Activated CD4-positive, alpha-beta T cell treated with anti-CD3 and anti-CD28 coated beads, Interleukin-10, Interleukin-2, amounts not matched to agents 100 ng/mL and 50 ng/mL, durations not matched to agents 16 hours and 8 hours (primary cell): ENCODE measurements at places on chromosomes 7 and 10.

DNA sequence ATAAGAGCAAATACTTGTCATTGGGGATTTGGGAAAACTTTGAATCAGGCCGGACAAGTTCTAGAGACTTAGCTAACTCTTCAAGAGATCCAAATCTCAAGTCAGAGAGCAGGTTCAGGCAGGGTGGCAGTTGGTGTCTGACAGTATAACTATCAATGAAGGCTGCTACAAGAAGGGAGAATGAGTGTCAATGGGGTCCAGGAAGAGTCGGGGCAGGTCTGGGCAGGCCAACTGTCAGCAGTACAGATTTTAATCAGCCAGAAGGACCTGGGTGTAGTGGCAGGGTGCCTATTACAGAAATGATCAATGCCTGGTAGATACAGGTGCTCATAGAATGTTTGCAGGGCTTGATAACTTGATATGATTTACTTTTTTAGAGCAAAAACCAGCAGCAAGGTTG lies 751.1 kb downstream of the GRM8 start:
- no peak for DNase-seq

GRCh38 chr10:70889291-70889690 lies 926 bp upstream of the PCBD1 start:
- DNase-seq, result no peak

DNA sequence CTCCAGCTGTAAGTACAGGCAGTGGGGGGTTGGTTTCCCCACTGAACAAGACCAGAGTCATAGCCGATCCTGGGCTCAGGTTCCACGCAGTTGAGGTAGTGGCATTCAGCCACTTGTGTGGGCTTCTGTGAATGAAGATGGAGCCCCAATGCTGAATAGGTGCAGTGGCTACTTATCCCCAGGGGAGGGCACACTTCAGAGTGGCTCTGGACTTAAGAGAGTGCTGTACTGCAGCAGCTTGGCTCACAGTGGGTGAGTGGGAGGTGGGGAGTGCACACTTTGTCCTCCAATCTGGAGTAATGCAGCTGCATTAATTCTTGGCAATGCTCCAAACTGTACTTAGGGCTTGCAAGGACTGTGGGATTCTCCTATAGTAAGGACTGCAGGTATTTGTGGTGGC lies 81.9 kb downstream of the BUB3 start:
- no peak for DNase-seq

DNA sequence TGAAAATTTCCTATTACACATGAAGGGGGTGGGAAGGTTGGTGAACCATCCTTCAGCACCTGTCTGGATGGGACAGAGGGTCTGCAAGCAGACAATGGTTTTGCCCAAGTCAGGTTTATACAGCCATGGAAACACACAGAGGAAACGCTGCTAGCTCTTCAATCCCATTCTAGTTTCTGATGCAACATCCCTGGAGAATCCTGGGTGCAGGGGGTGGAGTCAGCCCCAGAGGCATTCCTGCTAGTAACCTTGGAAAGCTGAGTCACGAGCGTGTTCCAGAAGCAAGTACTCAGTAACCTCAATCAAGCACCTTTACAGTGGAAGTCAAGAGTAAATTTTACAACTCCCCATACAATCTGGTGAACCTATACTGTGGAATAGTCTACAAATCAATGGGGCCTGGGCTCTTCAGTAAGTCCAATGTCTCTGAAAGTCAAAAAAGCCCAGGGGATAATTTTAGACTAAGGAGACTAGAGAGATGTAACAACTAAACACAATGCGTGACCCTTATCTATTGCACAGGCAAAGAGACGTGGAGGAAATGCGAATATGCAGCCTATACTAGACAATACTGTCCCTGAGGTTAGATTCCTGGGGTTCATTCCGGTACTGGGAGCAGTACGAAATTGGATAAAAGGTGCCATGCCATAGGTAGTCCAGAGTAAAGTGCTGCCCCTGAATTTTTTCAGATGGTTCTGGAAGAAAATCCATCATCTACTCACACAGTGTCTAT lies 95.4 kb downstream of the ZRANB1 start:
- DNase-seq, result no peak

DNA sequence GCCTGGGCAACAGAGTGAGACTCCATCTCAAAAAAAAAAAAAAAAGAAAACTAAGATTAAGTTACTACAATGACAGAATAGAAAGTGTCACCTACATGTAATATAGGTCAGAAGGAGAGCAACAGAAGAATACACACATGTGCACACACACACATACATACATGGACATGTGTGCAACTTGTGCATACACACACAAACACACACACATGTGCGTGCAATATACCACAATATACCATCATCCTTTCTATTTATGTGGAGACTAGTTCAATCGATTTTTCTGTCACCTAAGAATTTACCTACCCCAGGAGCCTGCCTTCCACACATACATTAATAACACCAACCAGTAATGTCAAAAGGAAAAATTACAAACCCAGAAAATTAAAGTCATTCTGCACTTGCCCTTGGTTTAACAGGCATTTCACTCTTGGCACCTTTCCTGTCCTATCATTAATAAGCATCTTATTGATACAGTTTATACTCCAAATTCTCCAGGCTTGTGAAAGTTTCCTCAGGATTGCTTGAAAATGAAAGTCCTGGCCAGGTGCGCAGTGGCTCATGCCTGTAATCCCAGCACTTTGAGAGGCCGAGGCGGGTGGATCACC lies 2.5 kb downstream of the PNLIPRP1 start:
- no peak for DNase-seq

DNA sequence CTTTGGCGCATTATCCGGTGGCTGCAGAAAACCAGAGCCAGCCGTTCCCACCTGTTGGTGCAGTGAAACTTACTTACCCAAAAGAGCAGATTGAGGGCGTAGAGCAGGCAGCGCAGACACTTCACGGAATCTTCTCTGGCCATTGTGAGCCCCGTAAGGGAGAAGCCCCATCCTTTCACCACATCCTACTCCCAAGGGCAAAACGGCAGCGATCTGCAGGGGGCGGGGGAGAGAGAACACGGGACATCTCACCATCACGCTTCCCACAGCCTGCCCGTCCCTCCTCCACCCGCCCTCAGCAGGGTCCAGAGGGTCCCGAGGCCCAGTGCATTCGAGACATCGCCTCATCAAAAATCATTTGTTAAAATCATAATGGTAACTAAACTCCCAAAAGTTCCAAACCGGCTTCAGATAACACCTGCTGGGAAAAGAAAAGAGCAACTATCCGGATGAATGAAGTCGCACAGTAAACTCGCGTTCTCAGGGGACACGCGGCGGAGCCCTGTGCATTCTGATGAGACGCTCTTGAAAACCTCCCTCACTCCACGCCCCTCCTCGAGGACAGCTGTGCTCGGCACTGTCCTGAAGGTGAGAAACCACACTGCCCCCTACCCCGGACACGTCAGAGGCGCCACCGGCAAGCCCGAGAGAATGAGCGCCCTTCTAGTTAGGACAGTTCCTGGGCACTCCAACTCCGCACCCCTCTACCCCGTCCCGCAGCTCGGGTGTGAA lies 1.2 kb downstream of the TSPAN12 start:
- peak; percentile 11 for DNase-seq

DNA sequence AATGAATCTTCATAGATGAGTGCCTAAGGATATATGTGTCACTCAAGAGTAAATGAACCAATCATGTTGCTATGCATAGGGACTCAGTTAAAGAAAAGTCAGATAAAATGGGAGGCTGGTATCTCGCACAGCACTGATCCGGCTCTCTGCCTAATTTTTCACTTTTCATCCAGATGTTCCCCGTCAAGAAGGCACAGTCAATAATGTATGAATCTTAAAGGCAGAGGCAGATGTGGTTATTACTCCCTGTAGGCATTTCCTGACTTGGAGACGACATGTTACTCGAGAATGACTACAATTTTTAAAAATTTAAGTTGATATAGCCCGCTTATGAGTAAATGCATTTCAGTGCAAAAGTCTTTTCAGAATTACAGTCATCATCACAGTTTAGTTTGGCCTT lies 113.6 kb downstream of the TBXAS1 start:
- no peak for DNase-seq

GRCh38 chr10:77190291-77190690 lies 447.3 kb downstream of the KCNMA1 start:
- DNase-seq, result no peak

GRCh38 chr7:31488562-31489203 lies 25.2 kb upstream of the ITPRID1 start:
- peak; percentile 74 for DNase-seq

DNA sequence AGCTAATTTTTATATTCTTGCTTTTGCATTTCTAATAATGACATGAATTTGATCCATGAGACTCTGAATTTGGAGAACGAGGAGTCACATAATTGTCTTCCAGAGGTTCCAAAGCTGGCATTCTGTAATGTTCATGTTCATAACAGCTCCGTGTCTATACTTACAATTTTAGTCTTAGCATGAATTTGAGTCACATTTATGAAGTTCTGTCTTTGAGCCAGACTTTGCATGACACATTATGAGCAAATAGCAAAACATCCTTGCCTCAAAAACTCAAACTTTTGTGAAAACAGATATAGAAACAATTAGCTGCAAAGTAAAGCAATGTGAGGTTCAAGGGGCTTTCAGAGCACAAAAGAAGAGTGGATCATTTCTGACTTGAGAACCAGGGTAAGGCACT lies 44.5 kb upstream of the CAV2 start:
- DNase-seq, result no peak

- no peak for DNase-seq
Measured at GRCh38 chr10:106467506-106467905, 697.0 kb downstream of the SORCS1 start.

- DNase-seq, result no peak
Measured at GRCh38 chr10:36248304-36248981, 606.3 kb upstream of the FZD8 start.

- no peak for DNase-seq
Measured at GRCh38 chr7:156191090-156191489, 378.8 kb upstream of the SHH start.

DNA sequence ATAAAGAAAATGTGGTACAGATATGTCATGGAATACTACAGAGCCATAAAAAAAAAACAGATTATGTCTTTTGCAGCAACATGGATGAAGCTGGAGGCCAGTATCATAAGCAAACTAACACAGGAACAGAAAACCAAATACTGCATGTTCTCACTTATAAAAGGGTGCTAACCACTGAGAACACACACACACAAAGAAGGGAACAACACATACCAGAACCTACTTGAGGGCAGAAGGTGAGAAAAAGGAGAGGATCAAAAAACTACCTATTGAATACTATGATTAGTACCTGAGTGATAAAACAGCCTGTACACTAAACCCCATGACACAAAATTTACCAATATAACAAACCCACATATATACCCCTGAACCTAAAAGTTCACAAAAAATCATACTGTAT lies 144.6 kb downstream of the TPK1 start:
- DNase-seq, result no peak

GRCh38 chr10:35711615-35712411 lies 69.7 kb upstream of the FZD8 start:
- DNase-seq, result no peak

DNA sequence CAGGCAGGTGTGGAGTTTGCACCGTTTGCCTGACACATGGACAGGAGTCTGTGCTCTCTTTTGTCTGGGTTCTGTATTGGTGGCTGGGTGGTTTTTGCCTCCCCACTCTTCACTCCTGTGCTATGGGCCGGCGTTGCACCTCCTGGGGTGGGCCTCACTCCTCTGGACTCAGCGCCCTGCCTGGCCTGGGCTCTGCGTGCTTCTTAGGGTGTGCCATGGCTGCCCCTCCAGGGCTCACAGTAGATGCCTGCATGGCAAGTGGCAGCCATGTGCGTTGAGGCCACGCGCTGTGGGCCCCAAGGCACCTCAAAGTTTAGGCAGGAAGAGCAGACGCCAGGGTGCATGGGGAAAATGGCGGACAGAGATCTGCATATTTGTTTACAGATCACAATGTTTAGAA lies 319.8 kb downstream of the ADARB2 start:
- no peak for DNase-seq

DNA sequence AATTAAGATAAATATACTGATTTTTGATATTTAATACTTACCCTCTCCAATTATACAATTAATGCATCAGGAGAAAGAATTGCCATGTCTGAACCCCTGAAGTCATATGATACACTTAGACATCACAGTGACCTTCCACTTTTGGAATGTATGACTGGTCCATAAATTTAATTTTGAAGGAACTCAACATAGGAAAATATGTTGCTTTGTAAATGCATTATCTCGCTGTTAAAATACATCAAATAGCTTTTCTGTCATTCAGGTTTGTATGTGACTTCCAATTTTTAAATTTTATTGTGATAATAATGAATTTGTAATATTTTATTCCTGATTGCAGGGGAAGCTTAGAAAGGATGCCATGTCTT lies 631.9 kb upstream of the ANKRD30A start:
- no peak for DNase-seq

DNA sequence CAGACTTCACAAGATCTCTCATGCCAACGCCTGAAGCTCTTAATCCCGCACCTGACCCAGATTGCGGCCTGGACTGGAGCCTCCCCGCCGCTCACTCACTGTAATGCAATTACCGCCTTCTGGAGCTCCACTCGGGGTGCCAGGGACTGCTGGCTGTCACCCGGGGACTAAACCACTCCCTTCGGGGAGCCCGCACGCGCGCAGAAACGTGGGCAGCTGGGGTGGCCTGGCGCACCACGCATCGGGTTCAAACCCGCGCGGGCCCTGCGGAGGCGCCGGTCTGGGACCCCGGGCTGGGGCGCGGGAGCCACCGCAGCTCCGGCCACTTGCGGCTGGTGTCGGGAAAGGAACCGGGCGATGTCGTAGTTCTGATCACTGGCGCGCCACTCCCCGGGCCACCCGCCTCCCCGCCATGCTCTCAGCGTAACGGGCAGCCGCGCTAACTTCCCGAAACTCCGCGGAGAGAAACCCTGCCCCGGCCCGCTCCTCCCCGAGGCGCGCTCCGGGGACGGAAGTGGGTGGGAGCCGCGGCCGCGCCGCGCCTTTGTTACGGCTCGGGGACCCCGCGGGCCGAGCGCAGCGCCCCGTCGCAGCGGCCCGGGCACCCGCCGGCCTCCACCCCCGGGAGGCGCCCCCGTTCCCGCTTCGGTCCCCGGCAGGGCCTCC lies 100.3 kb upstream of the SVIL start:
- DNase-seq, result peak; percentile 40

GRCh38 chr7:19144661-19145433 lies at the start of gene FERD3L:
Gene FERD3L, minus strand, starts transcription at chr7:19145421. Its CDS starts 59 bp downstream, at chr7:19145362.
- no peak for DNase-seq

GRCh38 chr10:23065181-23065948 lies 30.0 kb upstream of the MSRB2 start:
- DNase-seq, result no peak

DNA sequence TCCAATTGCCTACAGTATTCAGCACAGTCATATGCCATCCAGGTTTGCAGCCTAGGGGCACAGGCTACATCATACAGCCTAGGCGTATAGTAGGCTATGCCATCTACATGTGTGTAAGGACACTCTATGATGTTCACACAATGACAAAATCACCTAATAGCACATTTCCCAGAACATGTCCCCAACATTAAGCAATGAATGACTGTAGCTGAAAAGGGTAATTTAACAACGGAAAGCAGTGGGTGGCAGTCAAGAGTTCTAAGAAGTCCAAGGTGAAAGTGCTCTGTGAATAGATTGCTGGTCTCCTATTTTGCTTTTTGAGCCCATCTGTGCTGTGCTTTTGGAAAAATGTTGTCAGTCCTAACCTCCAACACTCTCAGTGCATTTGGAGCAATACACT lies 162.6 kb downstream of the KLF6 start:
- DNase-seq, result peak; percentile 73

- no peak for DNase-seq
Measured at GRCh38 chr7:40072268-40072667, 62.2 kb downstream of the MPLKIP start.
